ENCODE measurements at places on chromosomes 1 and 21.
A peak's percentile ranks its signal among the peaks of the same experiment; 100 is the strongest.

- DNase-seq, result no peak
Measured at GRCh38 chr1:246526915-246527314, 19.8 kb upstream of the SMYD3 start.

- peak; percentile 14 for DNase-seq
Measured at GRCh38 chr1:192861860-192862259, 53.0 kb downstream of the RGS2 start.

DNA sequence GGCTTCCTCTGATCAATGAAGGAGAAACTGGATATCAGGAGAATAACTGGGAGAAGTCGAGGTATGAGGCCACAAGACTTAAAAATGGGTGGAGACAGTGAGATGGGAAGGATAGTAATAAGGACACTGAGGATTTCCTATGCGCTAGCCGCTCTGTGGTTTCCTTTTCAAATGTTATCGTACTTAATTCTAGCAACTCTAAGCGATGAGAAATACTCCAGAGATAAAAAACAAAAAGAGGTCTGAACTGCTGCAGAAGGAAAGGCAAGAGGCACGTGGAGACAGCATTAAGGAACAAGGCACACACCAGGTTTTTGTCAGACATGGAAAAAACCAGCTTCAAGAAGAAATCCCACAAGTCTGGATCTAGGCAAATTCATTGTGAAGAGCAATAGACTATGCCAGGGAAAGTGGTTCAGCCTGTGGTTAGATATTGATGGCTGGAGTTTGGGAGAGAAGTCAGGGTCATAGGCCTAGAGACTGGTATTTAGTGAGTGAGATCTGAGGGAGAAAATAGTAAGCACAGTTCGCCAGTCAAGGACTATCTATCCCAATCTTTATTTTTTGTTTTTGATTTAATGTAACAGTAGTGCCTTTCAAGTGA lies 5.3 kb downstream of the CLCA2 start:
- no peak for DNase-seq

GRCh38 chr1:202576816-202577215 lies 133.4 kb downstream of the SYT2 start:
- no peak for DNase-seq

- DNase-seq, result no peak
Measured at GRCh38 chr1:170685166-170685565, 21.2 kb downstream of the PRRX1 start.

DNA sequence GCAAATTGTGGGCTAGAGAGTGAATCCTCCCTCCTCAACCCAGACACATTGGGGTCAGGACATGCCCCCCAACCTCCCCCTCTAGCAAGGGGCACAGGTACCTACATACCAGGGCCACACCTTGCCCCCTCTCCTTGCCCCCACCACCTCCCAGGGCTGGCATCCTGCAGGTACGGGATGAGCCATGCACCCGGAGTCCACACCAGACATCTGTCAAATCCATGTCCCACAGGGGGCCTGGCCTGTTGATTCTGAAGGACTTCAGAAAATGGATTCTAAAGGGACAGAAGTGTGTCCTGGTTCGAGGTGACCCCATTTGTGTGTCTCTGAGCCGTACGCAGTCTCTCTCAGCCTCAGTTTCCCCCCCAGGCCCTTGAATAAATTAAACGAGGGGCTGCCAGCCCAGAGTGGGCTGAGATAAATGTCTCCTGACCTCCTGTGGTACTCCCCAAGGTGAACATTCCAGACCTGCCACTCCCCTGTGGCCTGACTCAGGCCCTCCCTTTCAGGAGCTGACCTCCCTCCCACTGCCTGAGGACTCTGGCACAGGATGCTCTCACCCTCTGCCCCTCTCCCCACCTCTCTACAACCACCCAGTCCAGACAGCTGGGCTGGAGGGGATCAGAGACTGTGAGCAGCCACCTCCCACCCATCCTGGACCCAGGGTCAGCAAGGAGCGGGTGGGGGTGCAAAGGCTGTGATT lies 94.5 kb downstream of the EPHB2 start:
- no peak for DNase-seq

GRCh38 chr1:29090937-29091618 lies 32.6 kb downstream of the TMEM200B start:
- DNase-seq, result no peak

GRCh38 chr1:230280906-230281413 lies 145.2 kb downstream of the PGBD5 start:
- DNase-seq, result no peak

DNA sequence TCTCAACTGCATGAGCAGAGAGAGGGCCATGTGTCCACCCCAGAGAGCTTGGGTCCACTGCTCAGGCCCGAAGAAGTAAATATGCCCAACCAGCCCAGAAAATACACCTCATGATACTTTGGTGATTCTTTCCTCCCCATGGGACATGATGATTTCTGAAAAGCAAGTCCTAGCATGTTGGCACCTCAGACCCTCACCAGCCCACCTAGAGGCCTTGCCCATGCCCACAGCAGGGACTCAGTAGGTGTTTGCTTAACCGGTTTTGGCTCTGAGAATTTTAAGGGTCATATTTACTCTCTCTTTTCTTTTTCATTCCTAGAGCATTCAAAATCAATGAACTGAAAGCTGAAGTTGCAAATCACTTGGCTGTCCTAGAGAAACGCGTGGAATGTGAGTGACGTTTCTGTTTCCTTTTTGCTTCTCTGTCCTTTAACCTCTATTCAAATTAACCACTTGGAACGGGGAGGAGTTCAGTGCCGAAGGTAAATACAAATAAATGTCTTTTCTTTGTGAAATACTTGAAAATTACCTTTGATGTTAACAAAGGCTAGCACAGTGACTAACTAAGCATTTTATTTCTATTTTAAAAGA lies 79.7 kb downstream of the PDE9A start:
- DNase-seq, result no peak

DNA sequence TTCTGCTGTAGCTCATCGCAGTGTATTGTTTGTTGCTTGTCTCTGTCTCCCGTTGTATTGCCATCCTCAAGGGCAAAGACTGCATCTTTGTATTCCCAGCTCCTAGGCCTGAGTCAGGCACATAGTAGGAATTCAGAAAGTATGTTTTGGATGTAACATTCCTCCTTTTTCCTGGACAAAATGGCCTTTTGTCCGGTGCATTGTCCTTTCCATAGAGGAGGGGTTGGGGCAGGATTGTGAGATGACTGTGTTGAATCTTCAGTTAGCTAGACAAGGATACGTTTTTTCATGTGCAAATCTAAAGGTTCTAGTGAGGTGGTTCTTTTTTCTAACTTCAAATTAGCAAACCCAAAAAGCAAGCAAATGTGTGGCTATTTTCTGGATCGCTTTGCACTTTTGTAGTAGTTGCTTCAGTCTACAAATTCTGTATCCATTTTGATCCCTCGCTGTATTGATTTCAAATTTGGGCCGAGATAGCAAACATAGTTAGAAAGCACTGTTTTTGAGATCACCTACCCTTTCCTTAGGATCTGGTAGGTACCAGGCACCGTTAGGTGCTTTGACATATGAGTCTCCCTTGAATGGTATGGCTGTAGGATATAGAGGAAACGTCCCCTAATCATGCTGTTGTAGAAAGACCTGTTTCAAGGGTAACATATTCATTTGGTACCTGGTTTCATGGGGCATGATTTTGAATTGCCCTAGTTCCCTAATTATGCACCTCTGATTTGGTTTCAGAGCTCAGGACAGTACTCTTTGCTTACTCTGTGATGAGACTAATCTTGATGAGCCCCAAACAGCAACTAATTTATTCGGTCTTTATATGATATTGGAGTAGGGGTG lies 1.2 kb downstream of the PPP1R8 start:
- DNase-seq, result no peak

DNA sequence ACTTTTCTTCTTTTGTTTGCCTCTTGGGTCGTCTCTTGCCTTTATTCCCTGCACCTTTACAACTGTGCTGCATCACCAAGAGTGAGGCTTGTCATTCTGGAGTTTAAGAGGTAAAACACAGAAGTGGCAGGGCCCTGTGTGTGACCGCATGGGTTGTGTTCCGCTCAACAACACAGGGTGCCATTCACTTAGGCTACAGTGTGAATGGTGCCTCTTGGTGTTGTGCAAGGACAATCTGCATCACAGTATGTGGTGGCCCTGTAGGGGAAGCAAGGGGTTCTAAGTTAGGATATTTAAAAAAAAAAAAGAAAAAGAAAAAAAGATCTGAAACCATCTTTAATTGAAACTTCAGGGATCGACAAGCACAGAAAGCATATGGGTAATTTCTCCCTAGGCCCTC lies 38.2 kb downstream of the BRINP2 start:
- DNase-seq, result no peak

DNA sequence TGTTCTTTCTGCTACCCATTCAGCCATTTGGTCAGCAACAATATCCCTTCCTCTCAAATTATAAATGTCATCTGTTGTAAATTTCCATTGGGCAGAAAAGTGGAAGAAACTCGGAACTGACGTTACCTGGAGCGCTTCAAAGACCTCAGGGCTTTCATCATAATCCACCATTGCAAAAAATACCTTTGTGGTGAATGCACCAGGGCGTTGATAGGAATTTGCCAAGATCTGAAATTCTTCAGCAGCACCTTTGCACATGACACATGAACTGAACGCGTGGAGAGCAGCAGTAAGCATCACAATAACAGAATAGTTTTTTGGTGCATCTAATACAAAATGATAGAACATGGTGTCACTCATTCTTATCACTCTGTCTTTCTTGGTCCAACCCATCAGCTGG lies 3.1 kb upstream of the TEKT2 start:
- no peak for DNase-seq

DNA sequence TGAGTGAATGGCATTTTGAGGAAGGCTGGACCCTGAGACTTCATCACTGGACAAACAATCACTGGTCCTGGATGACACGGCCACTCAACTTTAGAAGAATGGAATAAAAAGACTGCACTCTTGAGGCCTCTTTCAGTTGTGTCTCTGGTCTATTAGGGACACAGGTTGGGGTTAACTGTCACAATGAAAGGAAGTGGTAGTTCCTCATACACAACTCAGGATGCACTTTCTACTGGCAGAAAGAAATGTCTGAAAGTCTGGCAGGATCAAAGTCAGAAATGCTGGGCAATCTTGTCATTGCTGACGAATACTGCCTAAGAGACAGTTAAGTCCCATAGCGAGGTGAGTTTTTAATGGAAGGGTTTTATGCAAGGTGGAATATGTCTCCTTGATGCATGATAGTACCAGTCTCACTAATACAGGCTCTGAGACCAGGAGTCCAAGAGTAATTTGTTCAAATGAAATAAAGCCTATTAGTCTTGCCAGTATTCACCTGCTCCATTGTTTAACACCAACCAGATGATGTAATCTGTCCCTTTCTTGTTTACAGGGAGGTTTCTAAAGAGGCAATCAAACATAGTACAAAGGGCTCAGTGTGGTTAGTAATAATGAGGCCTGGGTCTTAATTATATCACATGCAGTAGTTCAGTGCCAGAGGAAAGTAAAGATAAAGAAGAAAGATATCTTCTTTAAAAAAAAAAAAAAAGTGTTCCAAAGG lies 11.2 kb upstream of the RRP15 start:
- peak; percentile 73 for DNase-seq

DNA sequence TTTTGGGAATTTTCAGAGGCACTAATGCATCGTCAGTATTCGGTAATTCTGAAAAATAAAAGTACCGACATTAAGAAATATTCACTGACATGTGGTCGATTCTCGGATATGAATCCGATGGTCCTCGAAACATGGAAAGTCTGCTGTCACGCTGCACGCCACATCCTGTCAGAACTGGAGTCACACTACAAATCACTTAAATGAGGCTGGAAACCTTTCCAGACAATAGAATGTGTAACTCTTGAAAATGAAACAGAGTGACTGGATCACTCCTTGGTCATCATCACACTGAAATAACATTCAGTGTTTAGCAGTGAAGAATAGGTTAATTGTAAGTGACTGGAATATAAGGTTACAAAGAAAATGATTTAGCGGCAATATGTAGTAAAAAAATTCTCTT lies 620.1 kb upstream of the ADAMTS5 start:
- DNase-seq, result no peak

DNA sequence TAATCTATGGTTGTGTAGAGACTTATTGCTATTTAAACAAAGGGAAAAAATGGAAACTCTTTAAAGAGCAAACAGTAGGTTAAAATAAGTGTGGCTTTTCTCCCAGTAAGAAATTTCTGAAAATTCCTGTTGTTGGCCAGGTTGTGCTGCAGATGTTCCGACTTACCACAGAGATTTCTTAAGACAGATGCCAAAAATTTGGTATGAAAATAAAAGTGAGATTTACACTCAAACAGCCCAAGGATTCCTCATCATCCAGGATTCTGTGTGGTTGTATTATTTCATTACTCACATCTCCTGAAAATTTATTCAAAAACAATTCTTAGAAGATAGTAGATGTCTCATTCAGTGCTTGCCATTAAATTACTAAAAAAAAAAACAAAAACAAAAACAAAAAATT lies 296.7 kb upstream of the PTBP2 start:
- no peak for DNase-seq

GRCh38 chr21:29647353-29647781 lies 292.4 kb downstream of the GRIK1 start:
- DNase-seq, result no peak

DNA sequence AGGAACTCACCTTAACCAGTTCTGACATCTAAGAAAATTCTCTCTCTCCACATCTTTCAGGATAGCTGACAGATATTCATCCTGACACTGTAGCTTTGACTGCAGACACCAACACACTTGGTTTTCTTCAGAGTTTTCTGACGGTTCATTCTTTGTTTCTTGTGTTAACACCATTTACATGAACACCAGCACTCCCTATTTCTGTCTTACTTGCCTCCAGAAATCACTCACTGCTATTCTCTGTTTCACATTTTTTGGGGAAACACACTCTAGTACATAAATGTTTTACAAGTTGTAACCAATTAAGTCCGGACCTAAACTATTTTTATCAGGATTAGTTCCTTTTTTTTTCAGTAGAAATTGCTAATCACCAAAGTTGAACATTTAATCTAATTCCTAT lies 15.4 kb downstream of the FLVCR1 start:
- DNase-seq, result no peak

- no peak for DNase-seq
Measured at GRCh38 chr1:238960071-238960470, 426.3 kb upstream of the CHRM3 start.

- DNase-seq, result no peak
Measured at GRCh38 chr1:2561446-2561845, 5.3 kb downstream of the TNFRSF14 start.

DNA sequence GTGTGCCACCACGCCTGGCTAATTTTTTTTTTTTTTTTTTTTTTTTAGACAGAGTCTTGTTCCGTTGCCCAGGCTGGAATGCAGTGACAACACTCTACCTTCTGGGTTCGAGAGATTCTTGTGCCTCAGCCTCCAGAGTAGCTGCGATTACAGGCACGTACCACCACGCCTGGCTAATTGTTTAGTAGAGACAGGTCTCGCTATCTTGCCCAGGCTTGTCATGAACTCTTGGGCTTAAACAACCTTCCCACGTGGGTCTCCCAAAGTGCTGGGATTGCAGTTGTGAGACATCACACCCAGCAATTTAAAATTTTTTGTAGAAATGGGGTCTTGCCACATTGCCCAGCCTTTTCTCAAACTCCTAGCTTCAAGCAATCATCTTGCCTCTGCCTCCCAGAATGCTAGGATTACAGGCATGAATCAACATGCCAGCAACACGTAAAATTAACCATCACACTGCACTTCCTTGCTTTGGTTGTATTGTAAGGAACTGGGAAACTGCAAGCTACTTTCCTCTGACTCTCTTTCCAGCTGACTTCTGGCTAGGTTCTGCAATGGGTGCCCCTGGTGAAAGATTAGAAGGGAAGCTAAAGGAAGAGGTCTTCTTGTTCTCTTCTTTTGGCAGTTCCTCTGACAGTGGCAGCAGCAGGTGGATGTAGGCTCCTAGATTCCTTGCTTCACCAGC lies 13.9 kb upstream of the IL6R start:
- DNase-seq, result no peak

Measured in small intestine (tissue), 16 donors.